ENCODE measurements at places on chromosomes 7 and 10.

DNA sequence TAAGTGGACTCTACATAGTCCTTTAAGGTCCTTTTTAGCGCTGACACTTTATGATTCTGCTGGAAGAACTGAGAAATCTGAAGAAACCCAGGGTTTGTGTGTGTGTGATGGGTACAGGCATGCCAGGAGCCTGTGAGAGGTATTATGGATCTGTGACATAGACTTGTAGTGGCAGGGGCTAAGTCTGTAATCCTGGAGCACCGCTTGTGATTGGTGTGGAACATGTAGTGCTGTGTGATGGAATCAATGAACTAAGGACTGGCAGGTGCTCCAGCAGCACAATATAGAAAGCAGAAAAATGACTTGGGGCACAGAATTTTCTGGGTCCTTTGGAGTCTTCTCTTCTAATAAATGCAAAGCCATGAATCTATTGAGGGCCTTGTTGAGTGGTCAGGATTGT lies 163.9 kb downstream of the ST7 start:
- DNase-seq: no peak

- no peak for DNase-seq
These were observed 210.2 kb upstream of the MKLN1 start for GRCh38 chr7:131117439-131117838.

- no peak for DNase-seq
These were observed 80.8 kb downstream of the ZNF467 start for GRCh38 chr7:149692557-149692982.

GRCh38 chr7:37713613-37714012 lies 30.0 kb downstream of the GPR141 start:
- no peak for DNase-seq
